AG08395 (cell line): ENCODE measurements at places on chromosomes 12 and 14.

- DNase-seq, result no peak
Measured at GRCh38 chr14:43786066-43786762, 720.9 kb downstream of the FSCB start.

GRCh38 chr12:66898700-66899469, 220.0 kb upstream of the GRIP1 start:
- no peak for DNase-seq

DNA sequence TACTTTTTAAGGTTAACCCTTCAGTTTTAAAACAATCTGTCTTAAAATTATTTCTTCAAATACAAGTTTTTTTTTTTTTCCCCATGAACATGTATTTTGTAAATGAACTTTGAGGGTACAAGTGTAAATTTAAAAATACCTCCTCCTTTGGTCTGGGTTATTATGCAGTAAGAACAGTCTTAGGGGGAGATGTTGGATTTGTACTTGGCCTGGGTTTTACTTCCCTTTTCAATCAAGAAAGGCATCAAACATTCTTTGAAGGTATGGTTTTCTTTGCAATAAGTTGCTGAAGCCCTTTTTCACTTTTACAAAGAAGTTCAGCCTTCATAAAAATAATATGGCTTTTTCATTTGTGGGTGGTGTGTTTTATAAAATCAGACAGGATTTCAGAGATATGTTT, 20.5 kb downstream of the WBP11 start:
- no peak for DNase-seq

DNA sequence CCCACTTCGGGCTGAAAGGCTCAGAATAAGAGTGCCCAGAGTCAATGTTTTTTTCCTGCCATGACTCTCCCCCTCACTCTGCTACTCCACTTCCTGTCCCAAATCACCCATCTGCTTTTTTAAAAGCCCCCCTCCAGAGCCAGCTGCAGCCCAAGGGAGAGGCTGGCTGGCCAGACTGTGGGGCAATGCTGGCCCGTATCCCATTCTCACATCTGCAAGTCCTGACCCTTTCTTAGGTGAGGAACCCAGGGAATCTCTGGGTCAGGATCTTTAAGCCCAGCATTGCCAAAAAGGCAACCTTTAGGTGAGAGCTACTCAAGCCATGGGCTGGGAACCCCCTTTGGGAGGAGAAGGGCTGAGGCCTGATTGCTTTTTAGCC, 1.7 kb upstream of the ITGA5 start:
- DNase-seq, result no peak

DNA sequence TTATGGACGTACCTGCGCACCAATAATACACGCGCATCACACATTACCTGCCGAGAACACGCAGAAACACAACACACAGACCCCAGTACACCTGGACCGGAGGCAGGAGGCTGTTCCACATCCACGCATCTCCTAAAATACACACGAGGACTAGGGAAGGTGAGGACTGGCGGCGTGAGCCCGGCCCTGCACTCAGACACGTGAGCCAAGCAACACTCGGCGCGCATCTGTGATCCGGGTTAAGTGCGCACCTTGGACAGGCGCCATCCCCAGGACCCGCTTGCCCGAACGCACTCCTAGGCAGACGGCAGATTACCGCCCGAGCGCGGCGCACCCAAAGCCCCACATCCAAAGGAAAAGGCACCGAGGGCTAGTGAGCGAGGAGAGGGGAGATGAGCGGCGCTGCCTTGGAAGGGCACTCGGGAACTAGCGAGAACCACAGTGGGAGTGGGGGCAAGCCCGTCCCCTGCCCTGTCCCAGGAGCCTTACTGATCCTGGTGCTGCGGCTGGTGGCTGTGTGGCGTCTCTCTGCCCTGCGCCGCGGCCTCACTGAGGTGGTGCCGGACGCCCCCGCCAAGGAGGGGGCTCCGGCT, 417 bp downstream of the GLS2 start:
- no peak for DNase-seq

DNA sequence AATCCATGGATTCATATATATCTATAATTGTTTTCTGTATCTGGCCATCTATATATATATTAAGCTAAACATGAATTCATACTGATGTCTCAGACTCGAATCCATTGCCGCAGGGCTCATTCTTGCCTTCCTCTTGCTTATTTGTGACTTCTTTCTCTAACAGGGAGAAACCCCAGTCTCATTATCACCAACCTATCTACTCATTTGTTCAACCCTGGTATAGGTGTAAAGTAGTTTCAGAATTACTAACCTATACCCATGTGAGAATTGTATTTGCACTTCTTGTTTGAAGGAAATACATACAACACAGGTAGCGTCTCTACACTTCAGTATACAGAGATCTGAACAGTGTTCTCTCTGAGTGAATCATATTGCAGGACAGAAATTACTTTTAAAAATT, 77.7 kb downstream of the PTPN11 start:
- DNase-seq, result no peak

DNA sequence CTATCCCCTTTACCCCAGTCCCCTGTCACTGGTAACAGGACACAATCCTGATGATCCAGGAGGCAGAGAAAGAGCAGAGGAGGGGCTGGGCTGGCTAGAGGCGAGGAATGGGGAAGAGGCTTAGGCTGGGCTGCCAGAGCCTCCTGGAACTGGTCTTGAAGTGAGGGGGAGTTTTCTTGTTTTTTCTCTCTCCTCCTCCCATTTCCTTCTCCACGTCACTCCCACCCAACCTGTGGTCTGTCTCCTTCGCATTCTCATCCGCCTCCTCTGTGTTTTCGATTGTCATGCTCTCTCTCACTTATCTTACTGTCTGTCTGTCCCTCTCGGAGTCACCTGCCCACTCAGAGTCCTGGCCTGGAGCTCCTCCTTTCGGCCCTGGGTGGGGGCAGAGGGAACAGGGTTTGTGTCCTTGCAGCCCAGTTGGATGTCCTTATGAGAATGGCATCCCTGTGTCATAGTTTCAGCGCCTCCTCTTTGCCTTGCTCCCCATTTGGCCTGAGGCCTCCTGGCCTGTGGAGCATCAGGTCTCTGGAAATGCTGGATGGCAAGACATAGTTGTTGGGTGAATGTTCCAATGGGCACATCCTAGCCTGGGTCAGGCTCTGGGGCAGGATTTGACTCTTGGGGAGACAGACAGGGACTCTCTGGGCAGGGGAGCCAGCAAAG, 3.4 kb upstream of the KRT80 start:
- no peak for DNase-seq

GRCh38 chr12:75622492-75622891, 111.1 kb upstream of the KRR1 start:
- no peak for DNase-seq

GRCh38 chr12:103301642-103302591, 193.9 kb downstream of the C12orf42 start:
- DNase-seq, result no peak
